ENCODE measurements at places on chromosomes 4 and X.

GRCh38 chr4:140996766-140997165 lies 136.5 kb downstream of the RNF150 start:
- no peak for DNase-seq

GRCh38 chr4:168077726-168078239 lies 14.6 kb upstream of the ANXA10 start:
- DNase-seq: no peak

GRCh38 chrX:64427281-64427680 lies 32.0 kb upstream of the MTMR8 start:
- no peak for DNase-seq

DNA sequence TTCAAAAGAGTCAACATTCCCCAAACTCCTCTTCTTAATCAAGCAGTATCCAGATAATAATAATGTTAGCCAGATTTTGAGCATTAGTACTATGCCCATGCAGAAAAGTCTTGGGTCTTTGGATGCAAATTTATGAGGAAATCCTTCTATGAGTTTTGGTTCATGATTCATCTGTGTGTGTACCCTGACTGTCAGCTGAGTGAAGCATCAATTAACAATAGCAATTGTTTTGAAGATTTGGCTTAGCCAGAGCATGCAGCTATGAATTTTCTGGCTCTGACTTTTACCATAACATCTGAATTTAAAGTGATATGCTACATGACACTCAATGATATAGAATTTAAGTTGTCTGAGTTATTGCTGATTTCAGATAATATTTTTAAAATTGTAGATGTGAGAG lies 145.8 kb downstream of the KLHL4 start:
- no peak for DNase-seq

- no peak for DNase-seq
Measured at GRCh38 chr4:153684971-153685371, 891 bp downstream of the TLR2 start.
